ENCODE measurements at places on chromosomes 7 and 10. TPM values are rescaled to one million over a fixed set of nuclear protein-coding genes. Genes with fewer than 3 reads are reported as not detected.

Gene CNTNAP2
- total RNA-seq = 0.43 TPM

Gene TUBB8
- total RNA-seq = not detected

GRCh38 chr10:84098667-84099066 is 40.6 kb upstream of the GHITM start:
- H3K36me3 ChIP-seq = no peaks in the 10 kb centered on the region
- no peak overlapping the region for H3K4me3 ChIP-seq
- H3K4me1 ChIP-seq = peaks cover 12% of the 10 kb centered on the region
- no peak for DNase-seq
- H3K27ac ChIP-seq = no peak overlapping the region

GRCh38 chr7:132446260-132446659 is 130.0 kb downstream of the PLXNA4 start:
- no peaks in the 10 kb centered on the region for H3K4me1 ChIP-seq
- no peaks in the 10 kb centered on the region for H3K27me3 ChIP-seq
- H3K36me3 ChIP-seq = no peaks in the 10 kb centered on the region
- no peak overlapping the region for H3K4me3 ChIP-seq
- DNase-seq = no peak

GRCh38 chr7:28759475-28759971 is 198.6 kb downstream of the TRIL start:
- peak; percentile 73 for DNase-seq
- peaks cover 28% of the 10 kb centered on the region for H3K4me1 ChIP-seq
- H3K36me3 ChIP-seq = no peaks in the 10 kb centered on the region
- H3K4me3 ChIP-seq = no peak overlapping the region
- no peak overlapping the region for H3K27ac ChIP-seq

DNA sequence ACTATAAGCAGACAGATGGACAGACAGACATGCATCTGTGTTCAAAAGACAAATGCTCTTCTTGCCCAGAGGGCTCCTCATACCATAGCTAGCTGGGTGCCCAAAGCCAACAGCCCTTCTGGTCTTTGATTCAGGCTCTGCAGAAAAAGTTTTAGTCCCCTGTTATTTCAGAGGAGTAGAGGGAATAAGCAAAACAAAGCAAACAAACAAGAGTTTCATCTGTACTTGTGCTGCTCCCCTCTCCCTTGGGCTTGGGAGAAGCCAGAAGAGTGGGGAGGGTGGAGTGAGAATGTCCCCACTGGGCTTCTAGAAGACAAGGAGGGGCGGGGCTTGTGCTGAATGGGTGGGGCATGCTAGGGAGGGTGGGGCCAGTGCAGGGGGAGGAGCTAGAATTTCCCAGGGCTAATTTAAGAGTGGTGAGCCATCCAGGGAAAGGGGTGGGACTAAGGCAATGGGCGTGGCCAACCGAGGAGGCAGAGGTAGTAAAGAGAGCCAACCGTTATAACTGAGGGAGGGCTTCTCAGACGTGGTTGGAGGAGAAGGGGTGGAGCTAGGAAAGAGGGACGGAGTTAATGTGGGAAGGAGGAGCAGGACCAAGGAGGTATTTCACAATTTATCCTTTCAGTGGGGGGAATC is 101.2 kb upstream of the MGMT start:
- H3K36me3 ChIP-seq = no peaks in the 10 kb centered on the region
- H3K27me3 ChIP-seq = peaks cover 4% of the 10 kb centered on the region
- H3K4me3 ChIP-seq = no peak overlapping the region
